ENCODE measurements at places on chromosomes 12 and 14. TPM values are rescaled to one million over a fixed set of nuclear protein-coding genes. Genes with fewer than 3 reads are reported as not detected.
A peak's percentile ranks its signal among the peaks of the same experiment; 100 is the strongest.

DNA sequence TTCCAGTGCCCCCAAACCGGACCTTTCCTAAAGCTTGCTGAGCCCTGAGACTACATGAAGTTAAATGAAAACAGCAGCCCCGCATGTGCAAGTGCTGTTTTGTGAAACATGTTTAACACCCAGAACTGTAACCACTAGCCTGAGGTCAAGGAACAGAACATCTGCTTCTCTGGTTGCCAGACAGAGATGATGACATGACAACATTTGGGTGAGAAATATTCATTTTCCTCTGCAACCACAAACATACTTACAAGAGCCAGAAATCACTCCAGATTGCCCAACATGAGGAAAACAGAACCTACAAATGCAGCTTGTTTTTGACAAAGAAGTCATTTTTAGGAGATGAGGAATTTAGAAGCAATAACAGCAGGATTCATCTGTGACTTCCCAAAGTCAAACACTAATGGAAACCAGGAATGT is 110.4 kb downstream of the BCAT1 start:
- peak; percentile 11 for DNase-seq

- DNase-seq, result peak; percentile 1
Measured at GRCh38 chr12:63150713-63151622, at the start of gene AVPR1A. Gene AVPR1A (minus strand): TSS chr12:63151201. CDS start chr12:63150836, 365 bp downstream.

- DNase-seq, result no peak
Measured at GRCh38 chr12:62363506-62363905, 103.1 kb upstream of the MON2 start.

DNA sequence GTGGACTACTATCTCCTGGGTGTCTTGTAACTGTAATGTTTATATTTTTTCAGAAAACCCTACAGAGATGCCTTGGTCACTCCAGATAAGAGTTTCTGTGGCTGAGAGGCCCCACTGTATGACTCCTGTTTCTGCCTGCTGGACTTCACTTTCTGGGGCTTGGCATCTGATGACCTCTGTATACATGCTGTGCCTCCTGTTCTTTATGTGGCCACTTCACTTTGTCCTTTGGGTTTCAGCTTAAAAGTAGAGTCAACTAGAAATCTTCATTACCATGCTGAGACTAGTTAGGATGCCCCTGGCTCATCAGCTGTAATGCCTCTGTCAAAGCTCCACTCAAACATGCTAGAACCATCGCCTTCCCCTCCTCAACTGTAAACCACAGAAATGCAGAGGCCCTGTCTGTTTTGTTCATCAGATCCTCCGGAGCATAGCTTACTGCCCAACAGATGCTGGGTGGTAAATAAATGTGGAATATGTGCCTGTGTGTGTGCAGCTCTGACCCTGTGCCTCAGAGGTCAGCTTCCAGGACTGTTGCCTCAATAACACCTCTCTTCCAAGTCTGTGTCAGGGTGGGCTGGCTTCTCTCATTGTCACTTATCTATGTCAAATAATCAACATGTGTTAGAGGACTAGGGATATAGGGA is 25.5 kb downstream of the ZNF664 start:
- DNase-seq, result no peak

DNA sequence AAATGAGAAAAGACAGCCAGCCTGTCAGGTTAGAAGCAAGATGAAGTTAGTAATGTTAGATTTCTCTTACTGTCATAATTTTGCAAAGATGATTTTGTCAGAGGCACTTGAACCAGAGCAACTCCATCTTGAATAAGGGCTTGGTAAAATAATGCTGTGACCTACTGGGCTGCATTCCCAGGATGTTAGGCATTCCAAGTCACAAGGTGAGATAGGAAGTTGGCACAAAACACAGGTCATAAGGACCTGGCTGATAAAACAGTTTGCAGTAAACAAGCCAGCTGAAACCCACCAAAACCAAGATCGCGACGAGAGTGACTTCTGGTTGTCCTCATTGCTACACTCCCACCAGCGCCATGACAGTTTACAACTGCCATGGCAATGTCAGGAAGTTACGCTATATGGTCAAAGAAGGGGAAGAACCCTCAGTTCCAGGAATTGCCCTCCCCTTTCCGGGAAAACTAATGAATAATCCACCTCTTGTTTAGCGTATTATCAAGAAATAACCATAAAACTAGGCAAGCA is 1313.5 kb upstream of the TMEM132C start:
- no peak for DNase-seq

The C12orf50 gene
- total RNA-seq, result not detected

The ARHGEF25 gene
- total RNA-seq, result 2.2 TPM

The MORN3 gene
- total RNA-seq, result 1.8 TPM

Data from activated naive CD8-positive, alpha-beta T cell treated with anti-CD3 and anti-CD28 coated beads for 36 hours (primary cell).